ENCODE measurements at places on chromosomes 5 and 9. TPM values are rescaled to one million over a fixed set of nuclear protein-coding genes. Genes with fewer than 3 reads are reported as not detected.

- no peak for DNase-seq
These were observed 71.5 kb downstream of the PSMB7 start for GRCh38 chr9:124343533-124344290.

GRCh38 chr5:180910735-180911134, 11.8 kb downstream of the BTNL8 start:
- no peak for DNase-seq

- DNase-seq, result no peak
These were observed 28.8 kb downstream of the FRMD3 start for GRCh38 chr9:83509402-83509801.

Gene CTSV
- 0.22 TPM for total RNA-seq

Gene ALDOB
- 4.7 TPM for total RNA-seq

GRCh38 chr5:142006363-142007236, 6.2 kb downstream of the GNPDA1 start:
- no peak for DNase-seq

- DNase-seq, result no peak
These were observed 50.7 kb upstream of the UBAC1 start for GRCh38 chr9:136011703-136012496.

All from mesenteric fat pad (tissue), 1 donor.